ENCODE measurements at places on chromosomes 1 and 21.

GRCh38 chr1:114314098-114314497, 160.4 kb upstream of the SYT6 start:
- DNase-seq = no peak

GRCh38 chr1:201218409-201218808, 27.8 kb downstream of the IGFN1 start:
- no peak for DNase-seq

DNA sequence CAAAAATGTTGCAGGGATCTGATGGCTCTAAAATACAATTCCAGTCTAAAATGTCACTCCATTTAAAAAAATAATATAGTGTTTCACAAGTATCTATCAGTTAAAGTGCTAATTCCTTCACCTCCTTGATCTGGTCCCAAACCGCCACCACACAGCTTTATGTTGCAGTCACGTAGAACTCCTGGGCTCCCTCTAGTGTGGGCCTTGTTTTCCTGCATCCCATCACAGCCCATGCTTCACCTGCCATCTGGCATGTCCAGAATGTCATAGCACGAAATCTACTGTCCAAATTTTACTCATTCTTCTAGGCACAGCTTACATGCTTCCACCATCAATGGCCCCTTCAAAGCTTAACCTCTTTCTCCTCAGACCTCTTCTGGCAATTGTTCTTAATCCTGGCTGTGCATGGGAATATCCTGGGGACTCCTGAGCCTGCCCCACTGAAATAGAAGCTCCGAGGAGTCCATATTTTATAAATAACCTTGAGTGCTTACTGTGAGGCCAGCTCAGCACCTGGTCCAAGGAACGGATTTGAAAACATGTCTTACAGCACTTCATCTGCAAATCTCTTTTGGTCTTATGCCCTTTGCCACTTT, 15.5 kb downstream of the FYB2 start:
- no peak for DNase-seq

- no peak for DNase-seq
Observed at GRCh38 chr1:52707927-52708655, 9.9 kb upstream of the COA7 start.

- DNase-seq = no peak
Observed at GRCh38 chr1:21940492-21940891, 3.4 kb upstream of the HSPG2 start.
